B cell (primary cell): ENCODE measurements at places on chromosomes 12 and 14.

GRCh38 chr14:64080452-64080851 lies 213.7 kb downstream of the ESR2 start:
- no peak for DNase-seq

- DNase-seq = no peak
These were observed 39.2 kb downstream of the IGF1 start for GRCh38 chr12:102441077-102441596.

- no peak for DNase-seq
These were observed 1369.3 kb downstream of the AACS start for GRCh38 chr12:126434412-126434985.

DNA sequence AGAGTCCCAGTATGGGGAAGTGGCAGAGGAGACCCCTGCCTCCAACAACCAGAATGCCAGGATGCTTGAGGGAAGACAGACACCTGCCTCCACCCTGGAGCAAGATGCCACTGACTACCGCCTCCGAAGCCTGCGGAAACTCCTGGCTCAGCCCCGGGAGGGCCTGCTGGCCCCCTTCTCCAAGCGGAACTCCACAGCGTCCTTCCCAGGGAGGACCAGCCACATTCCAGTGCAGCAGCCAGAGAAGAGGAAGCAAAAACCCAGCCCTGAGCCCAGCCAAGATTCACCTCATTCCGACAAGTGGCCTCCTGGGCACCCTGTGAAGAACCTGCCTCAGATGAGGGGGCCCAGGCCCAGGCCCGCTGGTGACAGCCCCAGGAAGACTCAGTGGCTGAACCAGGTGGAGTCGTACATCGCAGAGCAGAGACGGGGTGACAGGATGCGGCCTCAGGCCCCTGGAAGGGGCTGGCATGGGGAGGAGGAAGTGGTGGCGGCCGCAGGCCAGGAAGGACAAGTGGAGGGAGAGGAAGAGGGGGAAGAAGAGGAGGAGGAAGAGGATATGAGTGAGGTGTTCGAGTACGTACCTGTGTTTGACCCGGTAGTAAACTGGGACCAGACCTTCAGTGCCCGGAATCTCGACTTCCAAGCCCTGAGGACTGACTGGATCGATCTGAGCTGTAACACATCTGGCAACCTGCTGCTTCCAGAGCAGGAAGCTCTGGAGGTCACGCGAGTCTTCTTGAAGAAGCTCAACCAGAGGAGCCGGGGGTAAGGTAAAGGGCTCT lies 93.7 kb downstream of the B4GALNT3 start:
- no peak for DNase-seq

- DNase-seq = no peak
These were observed 17.2 kb downstream of the DERA start for GRCh38 chr12:15928346-15928745.

GRCh38 chr12:117387832-117388231 lies 26.4 kb upstream of the NOS1 start:
- DNase-seq = no peak

DNA sequence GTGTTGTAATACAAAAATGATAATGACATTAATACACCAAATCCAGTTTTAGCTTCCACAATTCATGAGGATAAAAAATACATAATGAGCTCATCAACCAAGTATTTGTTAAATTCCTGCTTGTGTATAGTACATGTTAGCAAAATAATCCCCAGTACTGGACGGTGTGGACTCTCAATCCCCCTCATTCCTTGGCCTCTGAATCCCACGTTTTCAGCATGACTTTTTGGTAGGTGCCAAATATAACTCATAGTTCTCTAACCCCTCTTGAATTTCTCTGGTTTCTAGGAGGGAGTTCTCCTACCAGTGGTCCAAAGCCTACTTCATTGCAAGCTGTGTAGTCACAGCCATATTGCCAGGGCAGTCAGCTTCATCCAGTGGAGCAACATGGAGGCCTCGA lies 41.4 kb upstream of the EPS8 start:
- DNase-seq = no peak

GRCh38 chr14:29111554-29111953 lies 345.0 kb downstream of the FOXG1 start:
- no peak for DNase-seq

GRCh38 chr14:101966742-101967141 lies 2.4 kb downstream of the DYNC1H1 start:
- DNase-seq = no peak

GRCh38 chr12:109686523-109686922 lies 27.1 kb upstream of the FAM222A start:
- no peak for DNase-seq

DNA sequence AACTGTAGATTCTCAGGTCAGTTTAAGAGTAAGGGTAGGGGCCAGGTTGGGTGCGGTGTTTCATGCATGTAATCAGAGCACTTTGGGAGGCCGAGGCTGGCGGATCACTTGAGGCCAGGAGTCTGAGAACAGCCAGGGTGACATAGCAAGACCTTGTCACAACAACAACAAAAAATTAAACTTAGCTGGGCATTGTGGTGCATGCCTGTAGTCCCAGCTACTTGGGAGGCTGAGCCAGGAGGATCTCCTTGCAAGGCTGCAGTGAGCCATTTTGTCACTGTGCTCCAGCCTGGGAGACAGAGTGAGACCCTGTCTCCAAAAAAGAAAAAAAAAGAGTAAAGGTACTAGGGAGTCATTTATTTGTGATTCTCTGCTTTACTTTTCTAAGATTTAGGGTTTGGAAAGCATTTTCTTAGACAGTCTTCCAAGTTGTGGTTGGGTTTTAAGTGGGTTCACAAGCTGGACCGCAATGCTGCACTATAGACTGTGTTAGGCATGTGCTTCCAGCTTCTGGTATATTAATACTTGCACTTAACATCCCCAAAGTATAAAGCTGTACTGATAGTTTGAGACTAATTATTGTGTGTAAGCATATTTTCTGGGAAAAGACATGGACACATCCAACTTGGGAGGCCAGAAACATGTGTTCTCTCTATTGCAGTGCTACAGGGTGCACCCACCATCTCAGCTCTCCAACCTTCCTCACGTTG lies 49.1 kb upstream of the HECTD1 start:
- no peak for DNase-seq

DNA sequence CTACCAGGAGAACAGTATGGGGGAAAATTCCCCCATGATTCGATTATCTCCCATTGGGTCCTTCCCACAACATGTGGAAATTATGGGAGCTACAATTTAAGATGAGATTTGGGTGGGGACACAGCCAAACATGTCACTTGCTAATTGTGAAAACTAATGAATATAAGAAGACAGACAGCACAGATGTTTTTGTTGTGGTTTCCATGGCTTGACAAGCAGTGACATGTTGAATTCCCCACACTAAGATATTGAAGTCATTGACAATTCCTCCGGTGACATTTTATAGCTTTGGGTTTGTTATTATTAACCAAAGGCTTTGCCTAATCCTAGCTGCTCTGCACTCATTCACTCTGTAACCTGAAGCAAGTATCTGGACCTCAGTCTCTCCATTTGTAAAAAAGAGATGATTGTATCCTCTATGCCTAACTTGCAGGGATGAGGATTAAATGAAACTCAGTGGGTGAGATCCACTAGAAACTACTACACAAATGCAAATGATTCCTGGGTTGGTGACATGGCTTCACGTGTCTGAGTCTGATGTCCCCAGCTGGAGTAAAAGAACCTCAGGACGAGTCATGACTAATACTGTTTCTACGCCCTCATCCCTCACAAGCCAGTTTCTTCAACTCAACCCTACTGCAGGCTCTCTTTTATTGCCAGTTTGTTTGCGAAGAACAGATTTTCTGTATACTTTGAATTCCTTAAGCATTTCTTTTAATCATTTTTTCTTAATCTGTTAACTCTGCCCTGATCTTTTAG lies 71.6 kb downstream of the ASCL1 start:
- DNase-seq = no peak

- DNase-seq = no peak
These were observed 990.3 kb downstream of the AACS start for GRCh38 chr12:126055521-126055920.

GRCh38 chr12:105832806-105833205 lies 305.9 kb downstream of the NUAK1 start:
- no peak for DNase-seq

GRCh38 chr12:119460876-119461275 lies 126.3 kb downstream of the CCDC60 start:
- DNase-seq = no peak

- DNase-seq = no peak
These were observed 25.1 kb upstream of the CDK17 start for GRCh38 chr12:96425321-96425720.

DNA sequence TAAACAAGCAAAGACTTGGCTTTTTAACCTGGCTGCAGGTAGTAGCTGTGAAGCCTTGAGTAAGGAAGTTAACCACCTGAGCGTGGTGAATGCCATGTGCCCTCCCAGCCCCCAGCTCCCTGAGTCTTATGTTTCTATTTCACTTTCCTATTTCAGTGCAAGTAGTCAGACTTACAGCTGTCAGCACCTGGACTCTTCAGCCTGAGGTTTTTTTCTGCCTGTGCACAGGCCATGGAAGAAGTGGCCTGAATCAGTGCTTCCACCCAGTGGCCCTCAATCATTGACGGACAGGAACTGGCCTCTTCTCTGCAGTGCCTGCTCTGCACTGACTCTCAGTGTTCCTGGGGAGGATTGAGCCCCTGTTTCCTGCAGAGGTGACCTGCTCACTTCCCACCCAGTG lies 796.4 kb downstream of the MED13L start:
- no peak for DNase-seq

GRCh38 chr14:51185180-51185579 lies 54.9 kb upstream of the TMX1 start:
- no peak for DNase-seq

GRCh38 chr14:60250257-60251035 lies 1.4 kb downstream of the PPM1A start:
- DNase-seq = no peak

DNA sequence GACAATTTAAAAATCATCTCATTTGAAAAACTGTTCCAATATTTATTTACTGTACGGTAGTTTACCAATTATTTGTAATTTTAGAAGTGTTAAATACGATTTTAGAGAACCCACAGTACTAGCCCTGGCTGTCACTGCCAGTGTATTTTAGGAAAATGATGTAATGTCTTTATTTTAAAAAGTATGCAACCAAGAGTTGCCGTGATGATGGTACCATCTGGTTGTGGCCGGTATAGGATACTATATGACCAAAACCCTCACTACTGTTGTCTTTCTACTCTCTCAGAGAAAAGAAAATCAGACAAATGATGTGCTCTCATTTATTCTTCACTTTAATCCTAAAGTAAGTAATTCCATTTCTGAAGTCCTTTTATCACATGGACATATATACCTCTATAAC lies 395.0 kb downstream of the FOXG1 start:
- DNase-seq = no peak

DNA sequence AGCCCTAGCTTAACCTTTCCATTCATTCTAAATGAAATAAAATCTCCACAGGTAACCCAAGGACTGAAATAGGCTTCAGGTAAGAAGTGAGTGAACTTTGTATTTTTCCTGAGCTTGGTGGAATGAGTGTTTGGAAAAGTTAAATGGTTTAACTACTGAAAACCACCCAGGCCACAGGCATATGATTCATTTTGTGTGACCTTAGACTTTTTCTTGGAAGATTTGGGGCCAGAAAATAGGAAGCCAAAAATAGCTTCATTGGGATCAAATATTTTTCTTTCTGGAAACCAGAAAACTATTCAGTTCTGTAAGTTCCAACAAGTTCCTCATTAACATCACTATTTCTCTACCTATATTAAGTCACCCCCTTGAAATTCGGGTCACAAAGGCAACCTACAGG lies 212.6 kb downstream of the PCNX1 start:
- DNase-seq = no peak

GRCh38 chr14:103624860-103625259 lies 4.2 kb upstream of the KLC1 start:
- DNase-seq = no peak

- no peak for DNase-seq
These were observed 146.8 kb downstream of the EMP1 start for GRCh38 chr12:13343375-13343774.

DNA sequence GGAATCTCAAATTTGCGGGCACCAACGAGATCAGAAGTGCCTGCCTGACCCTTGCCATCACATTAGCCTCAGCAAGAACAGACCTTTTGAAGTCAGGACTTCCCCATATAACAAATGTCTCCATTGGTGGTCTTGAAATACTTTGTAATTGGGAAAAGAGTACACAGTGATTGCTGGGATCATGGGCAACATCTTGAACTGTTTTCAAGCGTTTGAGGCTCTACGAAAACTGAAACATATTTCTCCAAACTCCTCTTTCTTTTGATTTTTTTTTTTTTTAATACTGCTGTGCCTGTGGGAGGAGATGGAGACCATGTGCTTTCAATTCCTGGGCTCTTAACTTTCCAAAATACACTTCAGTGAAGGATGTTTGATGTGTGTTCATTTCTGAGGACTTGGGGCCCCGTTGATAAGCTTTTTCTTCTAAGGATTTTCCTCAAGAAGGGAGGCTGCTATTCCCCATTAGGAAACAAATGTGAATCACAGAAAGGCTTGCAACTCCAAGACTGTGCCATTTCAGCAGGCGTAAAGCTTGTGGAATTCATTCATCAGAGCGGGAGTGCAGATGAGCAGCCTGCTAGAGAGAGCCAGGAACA lies 94.5 kb downstream of the TMEM132C start:
- DNase-seq = no peak
